Osteocyte (in vitro differentiated cells): ENCODE measurements at places on chromosomes 7 and 10.

DNA sequence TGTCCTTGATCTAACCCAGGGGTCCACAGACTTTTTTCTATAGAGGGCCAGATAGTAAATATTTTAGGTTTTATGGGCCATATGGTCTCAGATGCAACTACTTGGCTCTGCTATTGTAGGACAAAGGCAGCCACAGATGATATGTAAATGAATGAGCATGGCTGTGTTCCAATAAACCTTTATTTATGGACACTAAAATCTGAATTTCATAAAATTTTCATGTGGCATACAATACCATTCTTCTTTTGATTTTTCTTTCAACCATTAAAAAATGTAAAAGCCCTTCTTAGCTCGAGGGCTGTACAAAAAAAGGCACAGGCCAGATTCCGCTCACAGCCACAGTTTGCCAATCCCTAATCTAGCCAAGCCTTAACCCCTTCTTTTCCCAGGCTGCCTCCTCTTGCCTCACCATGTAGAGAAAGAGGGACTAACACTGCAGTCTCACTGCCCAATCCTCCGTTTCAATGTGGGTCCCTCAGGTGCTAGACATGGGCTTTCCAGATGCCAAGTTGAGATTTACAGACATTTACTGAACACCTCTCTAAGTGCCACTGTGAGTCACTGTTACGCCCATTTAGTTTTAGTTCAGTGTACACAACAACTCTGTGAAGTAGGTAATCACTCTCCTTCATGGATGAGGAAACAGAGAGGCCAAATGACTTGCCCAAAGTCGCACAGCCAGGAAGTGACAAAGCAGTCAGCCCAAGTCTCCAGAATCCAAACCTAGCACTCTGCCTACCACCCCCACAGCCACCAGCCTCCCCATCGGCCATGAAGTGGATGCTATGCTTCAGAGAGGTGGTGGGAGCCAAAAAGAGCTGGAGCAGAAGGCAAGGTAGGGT is 132.6 kb upstream of the PDLIM1 start:
- DNase-seq: no peak

DNA sequence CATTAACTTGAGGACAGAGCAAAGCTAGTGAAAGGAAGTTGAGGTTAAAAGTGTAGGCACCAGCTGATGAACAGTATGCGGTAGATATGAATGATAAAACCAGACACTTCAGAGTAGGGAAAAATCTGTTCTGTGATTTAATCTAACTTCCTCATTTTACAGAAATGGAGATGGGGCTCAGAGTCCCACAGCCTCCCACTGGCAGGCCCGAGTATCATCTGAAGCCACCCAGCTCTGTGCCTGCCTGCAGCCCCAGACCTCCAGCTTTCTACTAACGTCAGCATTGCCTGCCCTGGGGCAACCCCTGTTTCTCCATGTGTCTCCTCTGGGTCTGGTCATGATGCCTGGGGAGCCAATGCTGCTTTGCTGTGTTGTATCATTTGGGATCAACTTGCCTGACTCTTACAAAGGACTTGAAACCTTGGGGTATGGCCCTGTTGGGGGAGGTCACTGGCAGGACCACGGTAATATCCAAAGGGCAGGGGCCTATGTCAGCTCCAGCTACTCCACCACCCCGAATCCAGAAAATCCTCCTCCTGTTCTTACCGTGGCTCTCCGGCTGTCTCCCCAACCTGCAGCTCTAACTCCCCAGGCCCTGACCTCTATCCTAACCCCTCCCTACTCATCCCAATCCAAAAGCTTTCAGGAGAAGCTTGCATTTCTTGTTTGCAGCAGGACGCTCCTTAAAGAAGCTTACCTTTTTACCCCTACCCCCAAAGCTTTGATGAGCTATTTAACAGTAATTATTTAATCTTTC is 56.2 kb upstream of the NPY start:
- DNase-seq: no peak

DNA sequence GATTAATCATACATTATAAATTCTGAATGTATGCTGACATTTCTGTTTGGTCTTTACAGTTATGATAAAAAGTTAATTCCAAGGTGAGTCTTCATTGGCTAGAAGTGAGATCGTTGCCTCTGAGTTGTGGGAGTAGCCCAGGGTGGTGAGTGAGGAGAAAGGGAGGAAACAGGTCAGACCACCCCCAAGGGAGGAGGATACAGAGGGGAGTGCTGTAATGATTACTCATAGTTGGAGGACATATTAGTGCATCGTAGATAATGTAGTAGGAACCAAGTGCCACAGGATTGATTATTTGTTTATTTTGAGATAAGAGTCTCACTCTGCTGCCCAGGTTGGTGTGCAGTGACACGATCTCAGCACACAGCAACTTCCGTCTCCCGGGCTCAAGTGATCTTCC is 672.2 kb downstream of the INHBA start:
- no peak for DNase-seq

- DNase-seq: no peak
These were observed 23.9 kb upstream of the GIMAP6 start for GRCh38 chr7:150656047-150656446.

- no peak for DNase-seq
These were observed 63.1 kb downstream of the PWWP2B start for GRCh38 chr10:132460071-132460470.

DNA sequence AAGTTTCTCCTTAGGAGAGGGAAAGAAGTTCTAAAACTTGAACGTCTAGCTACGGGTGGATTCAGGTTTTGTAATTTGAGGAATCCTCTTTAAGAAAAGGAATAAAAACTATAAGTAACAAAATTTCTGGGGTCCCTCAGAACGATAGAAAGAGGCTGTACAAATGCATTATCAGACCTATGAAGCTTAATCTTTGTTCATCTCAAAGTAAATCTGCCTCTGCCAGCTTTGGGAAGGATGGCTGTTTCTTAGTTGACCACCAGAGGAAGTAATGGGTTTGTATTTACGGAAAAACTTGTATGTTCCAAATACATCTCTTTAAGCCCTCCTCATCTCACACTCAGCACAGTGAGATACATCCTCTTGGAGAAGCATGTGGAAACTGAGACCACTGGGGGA is 864 bp downstream of the PSTK start:
- no peak for DNase-seq

- DNase-seq: no peak
These were observed at the start of gene ALOX5 for GRCh38 chr10:45373576-45374349. ALOX5 (plus strand) TSS chr10:45374216; CDS start chr10:45374280, 64 bp downstream.

DNA sequence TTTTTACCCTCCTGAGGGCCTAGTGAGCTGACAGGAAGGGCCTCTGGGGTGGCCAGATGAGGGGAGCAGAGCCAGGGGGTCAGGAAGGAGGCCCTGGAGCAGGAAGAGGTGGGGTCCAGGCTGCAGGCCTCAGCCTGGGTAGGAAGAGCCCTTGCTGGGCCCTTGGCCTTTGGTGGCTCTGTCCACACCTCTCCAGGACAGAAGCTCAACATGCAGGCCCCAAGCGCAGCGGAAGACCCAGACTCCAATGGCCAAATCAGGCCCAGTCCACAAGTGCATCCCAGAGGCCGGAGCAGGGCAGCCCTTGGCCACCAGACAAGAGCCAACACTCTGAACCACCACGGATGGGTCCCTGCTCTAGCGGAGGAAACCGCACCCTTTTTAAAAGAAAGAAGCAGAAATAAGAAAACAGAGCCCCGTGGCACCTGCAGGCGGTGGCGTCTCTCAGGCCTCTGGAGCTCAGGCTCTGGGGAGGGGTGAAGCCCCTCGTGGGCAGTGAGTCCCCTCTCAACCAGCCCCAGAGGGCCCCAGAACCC is 52.8 kb downstream of the FOXL3 start:
- DNase-seq: no peak

GRCh38 chr7:42236976-42237810 is at the start of gene GLI3:
GLI3 (minus strand) TSS chr7:42237209; CDS start chr7:42223253, 13,956 bp downstream.
- peak; percentile 95 for DNase-seq

GRCh38 chr10:11472158-11472753 is 139.2 kb downstream of the USP6NL start:
- DNase-seq: no peak

DNA sequence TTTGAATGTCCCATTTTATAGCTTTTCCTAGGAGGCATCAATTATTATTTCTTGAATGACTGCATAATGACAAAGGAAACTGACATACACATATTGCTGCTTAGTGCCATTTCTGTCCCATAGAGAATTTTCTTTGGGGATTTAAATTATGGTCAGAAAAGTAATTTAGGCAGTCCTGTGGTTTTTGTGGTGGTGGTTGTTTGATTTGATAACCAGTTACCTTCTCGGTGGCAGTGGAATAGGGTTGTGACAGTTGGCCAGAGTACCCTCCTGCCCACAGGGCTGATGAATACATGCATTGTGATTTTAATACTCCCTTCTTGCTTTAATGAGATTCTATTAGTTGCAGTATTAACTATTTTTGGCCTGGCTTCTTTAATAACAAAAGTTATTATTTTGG is 6.6 kb upstream of the SGCE start:
- no peak for DNase-seq

- DNase-seq: no peak
These were observed 26.7 kb downstream of the CREB3L2 start for GRCh38 chr7:137975221-137975620.

DNA sequence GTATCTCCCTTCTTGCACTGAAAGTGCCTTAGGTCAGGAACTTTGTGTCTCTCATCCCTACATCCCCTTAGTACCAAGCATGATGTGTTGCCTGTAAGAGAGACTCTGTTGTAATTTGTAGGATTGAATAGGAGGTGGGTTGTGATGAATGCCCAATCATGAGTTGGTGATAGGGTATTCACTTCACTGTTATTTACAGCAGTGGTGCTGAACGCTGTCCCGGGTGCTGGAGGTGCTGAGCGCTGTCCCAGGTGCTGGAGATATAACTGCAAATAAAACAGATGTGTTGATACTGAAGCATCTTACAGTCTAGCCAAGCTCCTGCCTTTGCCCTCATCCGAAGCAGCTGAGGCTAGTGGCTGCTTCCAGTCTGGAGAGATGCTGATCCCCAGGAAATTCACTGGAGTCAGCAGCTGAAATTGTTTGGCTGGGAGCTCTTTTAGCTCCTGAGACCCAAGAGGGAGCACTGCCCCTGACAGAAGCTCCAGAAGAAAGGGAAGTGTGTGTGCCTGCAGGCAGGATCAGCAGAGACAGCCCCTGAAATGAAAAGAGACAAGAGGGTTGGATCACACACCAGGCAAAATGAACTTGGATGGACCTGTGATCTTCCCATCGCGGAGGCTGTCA is 183.4 kb downstream of the SORCS3 start:
- DNase-seq: no peak

DNA sequence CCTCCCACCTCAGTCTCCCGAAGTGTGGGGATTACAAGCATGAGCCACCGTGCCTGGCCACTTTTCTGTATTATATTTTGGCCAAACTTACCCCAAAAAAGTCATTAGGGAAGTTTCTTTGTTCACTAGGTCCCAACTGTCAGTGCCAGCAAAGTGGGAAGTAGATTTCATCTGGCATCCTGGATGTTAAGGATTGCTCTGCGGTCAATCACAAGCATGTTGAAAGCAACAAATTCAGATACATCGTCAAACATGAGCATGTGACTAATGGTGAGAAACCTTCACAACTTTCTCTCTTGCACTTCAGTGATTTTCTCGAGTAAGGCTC is 14.3 kb upstream of the LRRC17 start:
- DNase-seq: no peak

DNA sequence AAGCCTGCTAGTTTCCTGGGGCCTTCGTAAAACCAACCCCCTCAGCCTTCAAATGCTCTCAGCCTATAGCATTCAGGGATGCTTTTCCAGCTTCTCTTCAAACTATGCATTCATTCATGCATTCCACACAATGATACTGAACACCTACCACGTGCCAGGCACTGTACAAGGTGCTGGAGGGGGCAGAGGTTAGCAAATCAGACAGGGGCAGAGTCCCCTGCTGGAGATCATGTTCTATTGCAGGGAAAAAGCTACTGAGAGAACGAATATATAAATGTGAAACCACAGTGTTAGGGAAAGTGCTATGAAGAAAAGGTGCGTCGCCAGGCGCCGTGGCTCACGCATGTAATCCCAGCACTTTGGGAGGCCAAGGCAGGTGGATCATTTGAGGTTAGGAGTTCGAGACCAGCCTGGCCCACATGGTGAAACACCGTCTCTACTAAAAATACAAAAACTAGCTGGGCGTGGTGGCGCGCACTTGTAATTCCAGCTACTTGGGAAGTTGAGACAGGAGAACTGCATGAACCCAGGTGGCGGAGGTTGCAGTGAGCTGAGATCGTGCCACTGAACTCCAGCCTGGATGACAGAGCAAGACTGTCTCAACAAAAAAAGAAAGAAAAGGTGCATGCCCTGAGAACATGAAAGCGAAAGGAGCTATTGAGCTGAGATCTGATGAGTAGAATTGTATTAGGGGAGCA is 64.6 kb upstream of the CALN1 start:
- peak; percentile 57 for DNase-seq

- no peak for DNase-seq
These were observed 4.7 kb downstream of the DDX56 start for GRCh38 chr7:44568771-44569560.

GRCh38 chr10:59320355-59320754 is 42.0 kb downstream of the FAM13C start:
- DNase-seq: no peak

DNA sequence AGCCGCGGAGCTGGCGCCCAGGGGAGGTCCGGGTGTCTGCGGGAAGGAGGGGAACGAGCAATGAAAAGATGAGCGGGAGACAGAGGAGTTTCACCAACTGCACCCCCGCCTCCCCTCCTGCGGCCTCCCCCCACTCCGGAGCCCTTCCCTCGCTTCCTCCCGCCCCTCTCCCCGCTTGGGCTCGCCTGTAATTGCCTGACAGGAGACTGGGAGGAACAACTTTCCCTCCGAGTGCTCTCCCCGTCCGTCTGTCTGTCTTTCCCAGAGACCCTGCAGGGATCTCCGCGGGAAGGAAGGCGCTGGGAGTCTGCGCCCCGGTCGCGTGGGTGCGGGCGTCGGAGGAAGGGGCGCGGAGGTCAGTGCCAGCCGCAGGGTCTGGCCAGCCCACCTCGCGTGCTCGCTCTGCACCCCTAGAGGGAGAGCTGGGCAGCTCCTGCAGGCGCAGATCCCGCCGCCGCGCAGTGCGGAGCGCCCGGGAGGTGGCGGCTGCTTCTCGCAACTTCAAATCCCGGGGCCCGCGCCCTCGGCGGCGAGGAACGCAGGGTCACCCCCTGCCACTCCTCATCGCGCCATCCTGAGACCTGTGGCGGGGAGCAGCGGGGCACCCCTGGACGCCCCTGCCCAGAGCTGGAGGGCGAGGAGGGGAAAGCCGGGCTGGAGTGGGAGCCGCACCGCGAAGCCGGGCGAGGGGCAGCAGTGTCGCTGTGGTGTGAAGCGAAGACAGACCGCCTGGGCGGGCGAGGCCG is 511 bp upstream of the NRP1 start:
- peak; percentile 94 for DNase-seq

GRCh38 chr7:3033136-3033535 is 10.5 kb downstream of the CARD11 start:
- no peak for DNase-seq

GRCh38 chr10:122082616-122083477 is 93.9 kb downstream of the TACC2 start:
- no peak for DNase-seq

DNA sequence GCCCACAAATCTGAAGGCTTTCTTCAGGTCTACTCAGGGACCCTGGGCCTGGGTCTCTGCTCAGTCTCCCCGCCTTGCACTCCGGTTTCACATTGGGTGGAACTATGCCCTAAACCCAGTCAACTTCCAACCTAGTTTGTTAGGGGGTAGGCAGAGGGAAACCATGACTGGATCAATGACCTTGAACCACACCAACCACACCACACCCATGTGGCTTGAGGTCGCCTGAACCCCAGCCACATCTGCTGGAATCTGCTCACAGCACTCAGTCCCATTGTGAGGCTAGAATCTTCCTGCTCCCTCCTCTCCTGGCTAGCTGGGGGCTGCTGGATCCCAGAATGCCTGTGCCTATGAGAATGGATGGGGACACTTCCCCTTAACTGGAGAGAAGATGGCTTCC is 17.9 kb downstream of the RFC2 start:
- DNase-seq: no peak

- no peak for DNase-seq
These were observed 109.5 kb upstream of the SDK1 start for GRCh38 chr7:3191548-3191947.
